ENCODE measurements at places on chromosomes 6 and 20.

- no peak for DNase-seq
These were observed 680.7 kb upstream of the ID4 start for GRCh38 chr6:19156443-19156842.

GRCh38 chr6:42532038-42532669, 31.7 kb upstream of the UBR2 start:
- no peak for DNase-seq

- no peak for DNase-seq
These were observed 598 bp downstream of the TMEM239 start for GRCh38 chr20:2816583-2817340.

DNA sequence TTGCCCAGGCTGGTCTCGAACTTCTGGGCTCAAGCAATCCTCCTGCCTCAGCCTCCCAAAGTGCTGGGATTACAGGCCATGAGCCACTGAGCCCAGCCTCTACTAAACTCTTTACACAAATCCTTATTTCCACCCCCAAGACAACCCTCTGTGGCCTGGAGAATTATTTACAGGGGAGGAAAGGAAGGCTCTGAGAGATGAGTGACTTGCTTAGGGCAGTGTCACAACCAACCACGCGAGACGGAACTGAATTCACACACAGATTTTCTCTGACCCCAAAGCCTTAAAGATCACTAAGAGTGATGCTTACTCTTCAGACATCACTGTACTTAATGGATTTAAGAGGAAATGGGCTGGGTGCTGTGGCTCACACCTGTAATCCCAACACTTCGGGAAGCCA, 86.2 kb downstream of the RIPOR3 start:
- DNase-seq, result no peak

- DNase-seq, result no peak
These were observed 224.5 kb downstream of the RFPL4B start for GRCh38 chr6:112571488-112572270.

DNA sequence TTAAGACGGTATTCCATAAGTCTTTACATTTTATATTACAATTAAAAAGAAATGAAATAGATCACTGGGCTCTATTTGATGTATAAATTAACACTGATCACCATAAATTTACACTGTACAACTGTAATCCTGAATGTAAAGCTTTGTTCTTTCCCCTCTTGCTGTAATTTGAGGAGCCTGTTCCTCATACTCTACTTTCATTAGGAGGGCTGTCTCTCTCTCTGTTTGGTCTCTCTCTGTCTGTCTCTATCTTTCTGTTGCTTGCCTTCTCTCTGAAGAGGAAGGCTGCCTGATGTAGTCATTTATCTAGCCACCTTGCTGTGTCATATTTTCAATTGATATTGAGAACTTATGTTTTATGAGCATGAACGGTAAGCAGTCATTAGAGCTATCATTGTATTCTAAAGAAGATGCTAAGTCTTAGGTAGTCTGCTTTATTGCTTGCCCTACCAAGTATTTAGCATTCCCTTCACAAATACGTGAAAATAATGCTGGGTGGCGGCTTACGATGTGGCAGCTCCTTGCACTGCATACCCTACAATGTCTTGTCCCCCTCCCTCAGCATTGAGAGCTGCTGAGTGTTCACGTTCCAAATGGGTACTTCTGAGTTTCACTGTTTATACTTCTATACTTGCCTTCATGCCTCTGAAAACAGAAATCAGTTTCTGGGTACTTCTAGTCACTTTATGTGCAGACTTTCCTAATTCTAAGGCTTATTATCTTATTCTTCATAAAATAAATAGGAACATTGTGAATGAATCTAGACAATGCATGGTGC, 205.5 kb downstream of the NKAIN2 start:
- no peak for DNase-seq

GRCh38 chr6:106692819-106693208, 63.4 kb downstream of the QRSL1 start:
- no peak for DNase-seq

DNA sequence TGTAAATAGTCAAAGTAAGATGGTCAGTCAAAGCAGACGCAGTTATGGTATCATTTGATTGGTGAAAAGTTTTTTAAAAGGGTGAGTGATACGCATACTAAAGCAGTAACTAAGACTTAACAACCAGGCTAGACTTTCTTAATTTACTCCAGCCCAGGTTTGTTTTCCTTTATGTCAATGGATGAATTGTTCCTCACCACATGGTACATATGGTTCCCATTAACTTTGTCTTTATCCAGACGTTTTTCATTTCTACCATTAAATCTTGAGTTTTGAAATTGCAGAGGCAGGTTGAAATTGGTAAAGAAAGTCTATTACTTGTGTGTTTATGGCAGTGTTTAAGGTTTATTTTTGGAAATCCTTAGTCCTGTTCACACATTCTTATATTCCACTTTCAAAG, 98.5 kb upstream of the SCGN start:
- no peak for DNase-seq

GRCh38 chr6:11586536-11586935, 49.0 kb downstream of the TMEM170B start:
- DNase-seq, result no peak

GRCh38 chr6:8110725-8111124, 8.4 kb upstream of the EEF1E1 start:
- DNase-seq, result no peak

DNA sequence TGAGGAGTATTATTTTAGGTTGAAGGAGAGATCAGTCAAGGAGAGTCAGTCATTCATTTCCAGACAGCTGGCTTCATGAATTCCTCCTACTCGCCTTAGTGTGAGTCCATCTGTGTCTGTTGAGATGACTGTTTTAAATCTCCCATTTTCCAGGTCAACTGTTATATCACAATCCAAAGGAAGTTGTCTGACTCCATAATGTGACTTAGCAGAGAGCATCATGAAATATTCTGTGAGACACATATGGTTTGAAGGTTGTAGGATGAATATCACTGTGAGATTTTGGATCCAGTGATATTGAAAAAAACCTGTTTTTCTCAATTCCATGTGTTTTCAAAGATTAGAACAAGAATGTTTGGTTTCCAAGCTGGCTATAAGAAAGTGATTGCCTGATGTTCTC, 530.2 kb upstream of the MAN1A1 start:
- DNase-seq, result no peak

DNA sequence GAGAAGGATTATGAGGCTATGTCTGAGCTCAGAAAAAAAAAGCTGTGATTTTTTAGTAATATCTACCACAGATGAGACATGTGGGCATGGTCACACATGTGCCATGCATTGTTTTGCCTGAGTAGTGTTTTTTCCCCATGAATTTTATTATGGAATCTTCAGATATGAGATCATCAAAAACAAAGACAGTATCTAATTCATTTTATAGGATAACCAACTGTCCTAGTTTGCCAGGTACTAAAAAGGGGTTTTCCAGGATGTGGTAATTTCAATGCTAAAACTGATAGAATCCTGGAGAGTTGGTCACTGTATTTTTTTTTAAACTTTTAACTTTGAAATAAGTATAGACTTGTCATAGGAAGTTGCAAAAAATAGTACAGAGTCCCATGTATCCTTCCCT, 127.4 kb upstream of the MAP3K7 start:
- no peak for DNase-seq

GRCh38 chr6:3193102-3193849, 34.2 kb downstream of the TUBB2B start:
- no peak for DNase-seq

- DNase-seq, result no peak
These were observed 74.9 kb downstream of the NCOA3 start for GRCh38 chr20:47576516-47577033.
